ENCODE measurements at places on chromosomes 4 and X. TPM values are rescaled to one million over a fixed set of nuclear protein-coding genes. Genes with fewer than 3 reads are reported as not detected.

- peak; percentile 26 for DNase-seq
- H3K27ac ChIP-seq: no peak overlapping the region
- H3K4me3 ChIP-seq: no peak overlapping the region
- H3K27me3 ChIP-seq: no peaks in the 10 kb centered on the region
These were observed 155.7 kb upstream of the SLIT2 start for GRCh38 chr4:20095805-20096541.

- no peak overlapping the region for H3K4me3 ChIP-seq
- no peaks in the 10 kb centered on the region for H3K4me1 ChIP-seq
- H3K27ac ChIP-seq: no peak overlapping the region
- DNase-seq: no peak
- no peaks in the 10 kb centered on the region for H3K27me3 ChIP-seq
These were observed 301.2 kb downstream of the IL1RAPL1 start for GRCh38 chrX:28888416-28888815.

GRCh38 chr4:118712872-118713271 lies 27.7 kb downstream of the METTL14 start:
- H3K27ac ChIP-seq: no peak overlapping the region
- DNase-seq: no peak
- no peaks in the 10 kb centered on the region for H3K27me3 ChIP-seq
- H3K36me3 ChIP-seq: peaks cover 12% of the 10 kb centered on the region
- no peaks in the 10 kb centered on the region for H3K4me1 ChIP-seq

DNA sequence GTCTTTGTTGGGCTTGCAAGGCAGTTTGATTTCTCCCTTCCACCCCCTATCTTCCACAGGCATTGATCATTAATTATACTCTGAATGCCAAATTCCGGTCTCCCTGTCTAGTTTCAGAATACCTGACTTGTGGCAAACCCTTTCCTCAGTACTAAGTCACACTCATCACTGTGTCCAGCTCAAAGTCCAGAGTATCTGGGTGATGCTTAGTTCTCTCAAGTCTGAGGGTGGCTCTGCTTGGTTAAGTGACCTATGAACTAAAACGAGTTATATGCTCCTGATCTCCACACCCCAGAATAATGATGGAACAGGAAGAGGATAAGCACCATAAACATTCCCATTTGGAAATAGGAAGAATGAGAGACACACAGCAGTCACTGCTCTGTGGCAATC lies 6.5 kb downstream of the SMIM9 start:
- no peaks in the 10 kb centered on the region for H3K27me3 ChIP-seq
- H3K36me3 ChIP-seq: no peaks in the 10 kb centered on the region
- no peak for DNase-seq
- H3K27ac ChIP-seq: no peak overlapping the region
- H3K4me3 ChIP-seq: no peak overlapping the region
- no peaks in the 10 kb centered on the region for H3K4me1 ChIP-seq

- no peak for DNase-seq
- no peak overlapping the region for H3K27ac ChIP-seq
- no peaks in the 10 kb centered on the region for H3K4me1 ChIP-seq
- H3K36me3 ChIP-seq: no peaks in the 10 kb centered on the region
- no peak overlapping the region for H3K4me3 ChIP-seq
These were observed 398.2 kb upstream of the DIPK2B start for GRCh38 chrX:45598861-45599260.

GRCh38 chrX:69503228-69503781 lies 821 bp upstream of the NALF2 start:
- no peaks in the 10 kb centered on the region for H3K36me3 ChIP-seq
- H3K27me3 ChIP-seq: peaks cover 24% of the 10 kb centered on the region
- H3K4me1 ChIP-seq: no peaks in the 10 kb centered on the region
- no peak for DNase-seq

DNA sequence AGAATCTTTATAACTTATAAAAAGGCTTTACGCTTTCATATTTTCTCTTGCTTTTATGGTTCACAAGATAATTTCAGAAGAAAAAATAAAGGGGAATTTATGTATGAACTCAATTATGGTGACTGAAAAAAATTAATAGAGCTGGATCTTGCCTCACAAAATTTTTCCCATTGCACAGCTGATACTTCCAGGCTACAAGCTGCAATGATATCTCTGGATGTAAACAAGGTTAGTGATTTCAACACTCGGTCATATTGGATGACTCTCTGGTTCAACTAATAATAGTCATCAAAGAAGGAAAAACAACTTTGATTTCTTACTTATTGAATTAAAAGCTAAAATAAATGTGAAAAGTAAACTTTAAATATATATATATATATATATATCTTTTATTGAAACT lies 868.0 kb downstream of the FAT4 start:
- no peaks in the 10 kb centered on the region for H3K36me3 ChIP-seq
- H3K27ac ChIP-seq: no peak overlapping the region
- no peaks in the 10 kb centered on the region for H3K27me3 ChIP-seq
- no peaks in the 10 kb centered on the region for H3K4me1 ChIP-seq
- no peak overlapping the region for H3K4me3 ChIP-seq
- no peak for DNase-seq

GRCh38 chrX:104195013-104195412 lies 28.8 kb downstream of the FAM199X start:
- no peak overlapping the region for H3K27ac ChIP-seq
- no peaks in the 10 kb centered on the region for H3K4me1 ChIP-seq
- H3K27me3 ChIP-seq: no peaks in the 10 kb centered on the region
- peaks cover 2% of the 10 kb centered on the region for H3K36me3 ChIP-seq
- no peak for DNase-seq
- no peak overlapping the region for H3K4me3 ChIP-seq

Gene NCAPG
- total RNA-seq: 27.6 TPM

Gene IL2
- not detected for total RNA-seq

Gene CSAG1
- not detected for total RNA-seq

Gene GAK
- 175 TPM for total RNA-seq

Data from PC-3 (cell line).